ENCODE measurements at places on chromosomes 3 and 15. TPM values are rescaled to one million over a fixed set of nuclear protein-coding genes. Genes with fewer than 3 reads are reported as not detected.

MINAR1 gene
- total RNA-seq = 4.9 TPM

GP5 gene
- total RNA-seq = 0.90 TPM

STXBP5L gene
- total RNA-seq = 1.8 TPM

CELSR3 gene
- total RNA-seq = 0.79 TPM

RTP1 gene
- total RNA-seq = not detected

MAGEL2 gene
- 5.0 TPM for total RNA-seq

RETNLB gene
- total RNA-seq = not detected

SLC38A3 gene
- total RNA-seq = 0.63 TPM

MESP2 gene
- not detected for total RNA-seq

CD86 gene
- total RNA-seq = 6.1 TPM

FBXW12 gene
- 0.32 TPM for total RNA-seq

GP9 gene
- total RNA-seq = not detected

XYLB gene
- total RNA-seq = 8.1 TPM

SUSD5 gene
- 3.0 TPM for total RNA-seq

KLHL6 gene
- total RNA-seq = 1.7 TPM

THRB gene
- total RNA-seq = 14.8 TPM

TNNC1 gene
- 68.4 TPM for total RNA-seq

MESD gene
- total RNA-seq = 24.8 TPM

HACD3 gene
- total RNA-seq = 141 TPM

UPK1B gene
- total RNA-seq = 141 TPM

C15orf62 gene
- 0.11 TPM for total RNA-seq

GOLGA8K gene
- total RNA-seq = 0.53 TPM

SENP8 gene
- 2.6 TPM for total RNA-seq

CHL1 gene
- total RNA-seq = 47.3 TPM

CPLX3 gene
- total RNA-seq = not detected

SH3GL3 gene
- total RNA-seq = 8.9 TPM

SLC12A1 gene
- not detected for total RNA-seq

MED12L gene
- 3.1 TPM for total RNA-seq

CHRM5 gene
- 0.48 TPM for total RNA-seq

TIMP4 gene
- 1.3 TPM for total RNA-seq

IL5RA gene
- 0.69 TPM for total RNA-seq

MNS1 gene
- total RNA-seq = 7.1 TPM

TGM4 gene
- not detected for total RNA-seq

ERICH6 gene
- total RNA-seq = 0.21 TPM

PLA1A gene
- total RNA-seq = 0.42 TPM

SLC15A2 gene
- 14.0 TPM for total RNA-seq

FGF12 gene
- total RNA-seq = 4.5 TPM

TRIM42 gene
- total RNA-seq = not detected

GOLGA6D gene
- total RNA-seq = not detected

ESYT3 gene
- total RNA-seq = 3.2 TPM

EFCC1 gene
- total RNA-seq = 5.7 TPM

BNC1 gene
- 0.37 TPM for total RNA-seq

MYEF2 gene
- 22.2 TPM for total RNA-seq

CACNA1D gene
- 23.5 TPM for total RNA-seq

PLIN1 gene
- 3.6 TPM for total RNA-seq

ALPK3 gene
- total RNA-seq = 7.2 TPM

TNFAIP8L3 gene
- 9.7 TPM for total RNA-seq

CX3CR1 gene
- 5.6 TPM for total RNA-seq

GMNC gene
- 0.26 TPM for total RNA-seq

HIGD2B gene
- not detected for total RNA-seq

Measured in urinary bladder (tissue), 4 donors.